Activated T-helper 2 cell treated with anti-CD3 and anti-CD28 coated beads, Interferon-gamma antibody, Interleukin-2, Interleukin-4, amounts not matched to agents 10 μg/mL and 5 μg/mL and 100 μg/mL, durations not matched to agents 14 hours and 24 hours and 36 hours (primary cell): ENCODE measurements at places on chromosomes 1 and 21. TPM values are rescaled to one million over a fixed set of nuclear protein-coding genes. Genes with fewer than 3 reads are reported as not detected.

DNA sequence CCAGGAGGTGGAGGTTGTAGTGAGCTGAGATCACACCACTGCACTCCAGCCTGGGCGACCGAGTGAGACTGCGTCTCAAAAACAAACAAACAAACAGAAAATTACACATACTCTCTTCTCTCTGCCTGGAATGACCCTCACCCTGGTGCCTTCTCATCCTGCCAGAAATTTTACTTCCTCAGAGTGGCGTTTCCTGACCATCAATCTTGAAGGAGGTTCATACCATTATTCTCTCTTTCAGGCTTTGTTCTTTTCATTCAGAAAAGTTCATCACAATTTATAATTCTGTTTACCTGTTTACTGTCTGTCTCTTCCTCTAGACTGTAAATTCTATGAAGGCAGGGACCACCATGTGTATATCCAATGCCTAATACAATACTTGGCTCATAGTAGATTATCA is 79.3 kb downstream of the RPS6KA1 start:
- DNase-seq, result no peak

DNA sequence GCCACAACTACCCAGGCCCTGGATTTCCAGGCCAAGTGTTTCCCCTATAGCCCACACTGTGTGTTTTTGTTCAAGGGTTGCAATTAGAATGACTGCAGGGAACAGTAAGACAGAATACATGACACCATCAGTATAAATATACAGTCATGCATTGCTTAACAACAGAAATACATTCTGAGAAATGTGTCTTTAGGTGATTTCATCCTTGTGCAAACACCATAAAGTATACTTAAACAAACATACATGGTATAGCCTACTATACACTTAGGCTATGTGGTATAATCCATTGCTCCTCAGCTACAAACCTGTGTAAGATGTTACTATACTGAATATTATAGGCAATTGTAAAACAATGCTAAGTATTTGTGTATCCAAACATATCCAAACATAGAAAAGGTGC is 7.5 kb upstream of the SLC44A5 start:
- no peak for DNase-seq

GRCh38 chr1:246515390-246516005 is 8.4 kb upstream of the SMYD3 start:
- DNase-seq, result no peak

- DNase-seq, result no peak
Measured at GRCh38 chr1:171343727-171344472, 29.9 kb downstream of the FMO4 start.

GRCh38 chr1:85421179-85421578 is 43.8 kb downstream of the DDAH1 start:
- DNase-seq, result no peak

DNA sequence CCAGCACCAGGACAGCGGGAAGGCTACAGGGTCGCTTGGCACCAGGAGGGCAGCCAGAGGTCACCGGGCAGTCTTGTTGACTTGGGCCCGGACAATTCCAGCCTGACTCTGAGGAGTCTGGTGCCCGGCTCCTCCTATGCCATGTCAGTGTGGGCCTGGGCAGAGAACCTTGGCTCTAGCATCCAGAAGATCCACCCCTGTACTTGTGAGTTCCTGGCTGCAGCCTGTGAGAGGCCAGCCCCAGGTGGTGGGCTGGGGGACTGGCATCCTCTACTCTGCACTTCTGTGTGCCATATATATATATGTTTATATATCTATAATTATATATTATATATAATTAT is 11.6 kb upstream of the PTPN7 start:
- no peak for DNase-seq

DNA sequence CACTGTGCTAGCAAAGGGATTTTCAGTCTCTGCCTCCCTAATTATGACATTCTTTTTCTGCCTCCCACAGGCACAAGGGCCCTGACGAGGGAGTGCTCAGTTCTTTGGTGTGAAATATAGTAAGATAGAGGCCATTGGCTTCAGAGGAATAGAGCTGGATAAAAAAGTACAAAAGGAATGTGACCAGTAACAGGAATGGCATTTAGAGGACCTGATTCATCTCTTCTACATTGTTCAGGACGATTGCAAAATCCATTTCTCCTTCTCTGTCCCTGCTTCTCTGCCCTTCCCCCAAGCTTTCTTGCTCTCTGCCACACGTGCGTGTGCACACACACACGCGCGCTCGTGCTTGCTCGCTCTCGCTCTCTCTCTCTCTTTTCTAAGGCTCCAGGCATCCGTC is 668.2 kb downstream of the KIF26B start:
- DNase-seq, result no peak

GRCh38 chr1:203619091-203619780 is 7.4 kb upstream of the ATP2B4 start:
- no peak for DNase-seq

GRCh38 chr1:61156576-61157467 is 74.5 kb downstream of the NFIA start:
- no peak for DNase-seq

- no peak for DNase-seq
Measured at GRCh38 chr1:208349694-208350330, 105.6 kb upstream of the PLXNA2 start.

DNA sequence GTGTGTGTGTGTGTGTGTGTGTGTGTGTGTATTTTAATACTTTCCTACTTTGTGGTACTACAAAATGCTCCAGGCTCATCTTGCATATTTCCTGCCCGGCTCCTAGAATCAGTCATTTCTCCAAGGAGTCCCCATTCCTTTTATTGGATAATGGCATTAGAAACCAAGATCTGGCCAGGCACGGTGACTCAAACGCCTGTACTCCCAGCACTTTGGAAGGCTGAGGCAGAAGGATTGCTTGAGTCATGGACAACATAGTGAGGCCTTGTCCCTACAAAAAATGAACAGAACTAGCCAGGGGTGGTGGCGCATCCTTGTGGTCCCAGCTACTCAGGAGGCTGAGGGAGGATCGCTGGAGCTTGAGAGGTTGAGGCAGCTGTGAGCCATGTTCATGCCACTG is 20.3 kb downstream of the EPB41 start:
- no peak for DNase-seq

DNA sequence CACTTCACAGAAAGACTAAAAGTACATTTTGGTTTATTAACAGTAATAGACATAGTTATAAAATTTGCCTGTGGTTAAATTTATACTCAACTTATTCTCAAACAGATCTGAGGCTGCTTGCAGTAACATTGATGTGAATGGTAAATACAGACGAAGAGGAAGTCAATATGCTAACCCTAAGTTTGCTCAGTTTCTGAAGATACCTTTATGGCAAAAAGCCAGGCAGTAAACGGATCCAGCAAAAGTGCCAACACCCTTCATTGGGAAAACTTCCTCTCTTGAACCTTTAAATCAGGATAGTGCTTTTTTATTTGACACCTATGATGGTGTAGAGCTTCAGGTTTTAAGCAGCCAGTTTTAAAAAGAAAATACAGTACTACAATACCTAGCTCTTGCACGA is 16.6 kb upstream of the CCDC181 start:
- DNase-seq, result no peak

- DNase-seq, result no peak
Measured at GRCh38 chr1:78527706-78528105, 36.9 kb downstream of the PTGFR start.

GRCh38 chr1:241647658-241648057 is 4.4 kb upstream of the WDR64 start:
- no peak for DNase-seq

GRCh38 chr1:22953740-22954141 is 18.9 kb downstream of the LACTBL1 start:
- no peak for DNase-seq

GRCh38 chr1:98827041-98827440 is 165.5 kb downstream of the SNX7 start:
- no peak for DNase-seq

DNA sequence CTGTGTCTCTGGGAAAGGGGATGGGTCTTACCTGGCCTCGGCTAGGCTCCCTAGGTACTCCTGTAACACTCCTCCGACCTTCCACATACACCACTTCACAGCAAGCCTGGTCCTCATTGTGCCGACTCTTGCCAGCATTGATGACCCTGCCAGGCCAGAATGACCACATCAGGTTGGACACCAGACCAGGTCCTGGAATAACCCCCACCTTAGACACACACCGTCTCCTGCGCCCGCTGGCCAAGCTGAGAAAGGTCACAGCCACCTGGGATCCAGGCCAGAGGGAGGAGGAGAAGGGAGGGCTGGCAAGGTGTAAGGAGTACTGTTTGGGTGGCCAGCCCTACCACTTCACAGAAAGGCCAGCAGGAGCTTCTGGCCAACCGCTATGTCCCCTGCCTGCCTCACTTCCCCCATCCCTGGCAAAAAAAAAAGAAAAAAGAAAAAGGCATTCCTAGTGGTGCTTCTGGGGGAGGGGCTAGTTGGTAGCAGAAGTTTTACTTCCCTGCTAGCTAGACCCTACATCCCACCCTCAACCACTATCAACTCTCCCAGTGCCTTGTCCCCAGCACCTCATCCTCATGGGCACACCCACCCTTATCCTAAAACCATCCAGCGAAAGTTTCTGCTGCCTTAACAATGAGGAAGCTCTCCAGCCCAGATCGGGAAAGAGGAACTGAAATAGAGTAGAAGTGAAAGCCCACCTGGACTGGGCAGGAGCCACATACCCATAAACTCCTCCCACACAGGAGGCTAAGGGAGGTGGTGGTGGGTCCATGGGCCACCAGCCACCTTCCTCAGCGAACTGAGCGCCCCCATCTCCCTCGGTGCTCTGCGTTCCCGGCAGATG is 1.4 kb downstream of the PPM1J start:
- no peak for DNase-seq

GRCh38 chr1:244150665-244151064 is 99.6 kb downstream of the ZBTB18 start:
- DNase-seq, result no peak

- no peak for DNase-seq
Measured at GRCh38 chr1:198231779-198232178, 75.0 kb downstream of the NEK7 start.

GRCh38 chr1:157431751-157432150 is 120.6 kb downstream of the FCRL5 start:
- DNase-seq, result no peak

- DNase-seq, result no peak
Measured at GRCh38 chr1:220451532-220451931, 76.4 kb upstream of the MARK1 start.

GRCh38 chr1:92123868-92124267 is 43.7 kb downstream of the BTBD8 start:
- no peak for DNase-seq

DNA sequence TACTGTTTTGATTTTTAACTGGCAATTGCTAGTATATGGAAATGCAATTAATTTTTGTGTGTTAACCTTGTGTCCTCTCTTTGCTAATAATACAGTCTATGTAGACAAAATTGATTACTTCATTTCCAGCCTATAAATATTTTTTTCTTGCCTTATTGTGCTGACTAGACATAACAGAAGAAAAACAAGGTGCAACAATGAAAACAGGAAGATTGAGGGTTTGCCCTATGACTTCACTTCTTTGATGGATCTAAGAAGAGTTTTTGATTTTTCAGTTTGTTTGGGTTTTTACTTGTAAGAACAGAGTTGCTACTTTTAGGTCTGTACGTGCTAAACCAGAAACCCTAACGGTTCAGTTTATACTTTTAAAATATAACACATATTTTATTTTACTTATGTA is 8.5 kb upstream of the CNIH4 start:
- DNase-seq, result no peak

GRCh38 chr1:52357397-52357796 is 8.6 kb downstream of the CC2D1B start:
- no peak for DNase-seq

DNA sequence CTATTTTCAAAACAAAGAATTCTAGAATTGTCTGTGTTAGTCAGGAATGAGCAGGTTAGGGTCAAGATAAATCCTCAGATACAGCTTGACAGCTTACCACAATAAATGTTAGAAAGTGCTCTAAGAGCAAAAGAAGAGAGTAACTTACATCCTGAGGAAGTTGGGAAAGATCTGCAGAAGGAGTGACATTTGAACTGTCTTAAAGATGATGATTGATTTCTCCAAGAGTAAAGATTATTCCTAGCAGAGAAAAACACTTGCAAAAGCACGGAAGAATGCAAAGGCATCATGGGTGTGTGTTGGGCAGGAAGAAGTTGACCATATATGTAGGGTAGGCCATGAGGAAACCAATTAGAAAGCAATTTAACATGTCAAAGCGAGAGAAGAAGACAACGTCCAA is 175.4 kb downstream of the LRRC7 start:
- no peak for DNase-seq

GRCh38 chr1:55068638-55069037 is 29.3 kb downstream of the PCSK9 start:
- no peak for DNase-seq

- DNase-seq, result no peak
Measured at GRCh38 chr1:208977012-208977411, 606.5 kb upstream of the CAMK1G start.

GRCh38 chr1:158039380-158039779 is 45.9 kb downstream of the KIRREL1 start:
- DNase-seq, result no peak

- DNase-seq, result no peak
Measured at GRCh38 chr1:77639557-77640069, 42.8 kb downstream of the ZZZ3 start.

- DNase-seq, result no peak
Measured at GRCh38 chr1:232558954-232559353, 71.0 kb downstream of the SIPA1L2 start.

DNA sequence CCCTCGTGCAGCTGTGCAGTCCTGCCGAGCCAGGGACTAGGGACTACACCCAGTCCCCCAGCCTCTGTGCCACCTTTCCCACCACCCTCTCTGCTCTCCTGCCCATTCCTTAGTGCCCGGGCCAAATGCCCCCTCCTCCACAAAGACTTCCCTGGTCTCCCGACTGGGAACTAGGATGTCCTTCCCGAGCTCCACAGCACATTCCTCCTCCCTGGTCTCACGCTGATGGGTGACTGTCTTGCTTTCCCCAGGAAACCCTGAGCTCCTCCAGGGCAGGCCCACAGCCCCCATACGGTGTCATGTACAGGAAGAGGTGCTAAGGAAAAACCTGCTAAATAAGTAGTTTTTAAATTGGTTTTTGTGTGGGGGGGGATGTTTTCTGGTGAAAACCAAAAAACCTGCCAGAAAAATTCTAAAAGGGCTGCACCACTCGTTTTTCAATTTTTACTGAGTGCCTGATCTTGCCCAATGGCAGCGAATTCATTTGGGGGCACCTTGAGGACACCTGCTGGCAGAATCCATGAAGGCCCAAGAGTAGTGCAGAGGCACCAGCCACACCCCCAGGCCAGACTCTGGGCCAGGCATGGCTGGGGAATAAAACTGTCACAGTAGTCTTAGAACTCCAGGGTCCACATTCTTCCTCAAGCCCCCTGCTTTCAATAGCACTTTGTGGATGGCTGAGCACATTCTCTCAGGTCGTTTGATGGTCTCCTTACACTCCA is 50.4 kb downstream of the GLIS1 start:
- DNase-seq, result no peak

GRCh38 chr1:215636258-215636965 is 69.3 kb downstream of the KCTD3 start:
- no peak for DNase-seq

LCE3E gene
- total RNA-seq, result not detected in 2 replicates

OR10K1 gene
- total RNA-seq, result not detected in 2 replicates

CBR3 gene
- total RNA-seq, result 23.2 and 25.8 TPM in 2 replicates

EDARADD gene
- total RNA-seq, result 53.8 and 54.8 TPM in 2 replicates

UQCRHL gene
- total RNA-seq, result 1.5 and 1.6 TPM in 2 replicates

KRTAP10-8 gene
- total RNA-seq, result not detected in 2 replicates

KRTAP11-1 gene
- total RNA-seq, result not detected in 2 replicates

FCRL1 gene
- not detected in 2 replicates for total RNA-seq

STPG1 gene
- 4.9 and 6.0 TPM in 2 replicates for total RNA-seq

OVAAL gene
- total RNA-seq, result not detected in 2 replicates

BRINP3 gene
- total RNA-seq, result not detected in 2 replicates

ADAMTSL4 gene
- 2.7 and 2.9 TPM in 2 replicates for total RNA-seq

RPTN gene
- not detected in 2 replicates for total RNA-seq

C8B gene
- total RNA-seq, result not detected in 2 replicates
